ENCODE measurements at places on chromosomes 1 and 21.

DNA sequence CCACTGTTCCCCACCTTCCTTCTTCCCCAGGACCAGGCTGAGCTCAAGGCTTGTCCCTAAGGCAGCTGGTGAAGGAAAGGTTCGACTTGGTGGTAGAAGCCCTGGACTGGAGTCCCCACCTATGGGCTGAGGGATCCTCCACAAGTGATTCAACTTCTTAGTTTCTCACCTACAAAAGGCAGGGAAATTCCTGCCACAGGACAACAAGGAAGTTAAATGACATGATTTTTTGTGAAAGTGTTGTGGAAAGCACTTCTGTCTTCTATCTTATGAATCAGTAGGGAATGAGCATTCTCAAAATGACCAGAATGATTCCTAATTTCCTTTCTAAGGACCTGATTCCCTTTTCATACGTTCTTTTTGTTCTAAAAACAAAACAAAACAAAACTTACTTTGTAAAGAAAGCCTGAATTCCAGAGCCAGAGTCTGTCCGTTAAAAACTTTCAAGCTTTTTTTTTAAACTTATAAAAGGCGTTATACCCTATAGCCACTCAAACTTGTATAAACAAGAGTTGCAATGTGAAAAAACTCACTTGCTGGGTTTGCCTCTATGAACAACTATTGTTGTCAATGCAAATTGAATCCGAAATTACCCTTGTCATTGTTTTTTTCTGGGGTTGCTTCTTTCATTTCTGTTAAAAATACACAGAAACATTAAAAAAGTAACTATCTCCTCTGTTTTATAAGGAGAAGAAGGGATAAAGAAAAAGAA lies 12.2 kb downstream of the KCNJ15 start:
- no peak for DNase-seq

GRCh38 chr1:214708321-214708955 lies 105.4 kb downstream of the CENPF start:
- DNase-seq, result peak; percentile 16

DNA sequence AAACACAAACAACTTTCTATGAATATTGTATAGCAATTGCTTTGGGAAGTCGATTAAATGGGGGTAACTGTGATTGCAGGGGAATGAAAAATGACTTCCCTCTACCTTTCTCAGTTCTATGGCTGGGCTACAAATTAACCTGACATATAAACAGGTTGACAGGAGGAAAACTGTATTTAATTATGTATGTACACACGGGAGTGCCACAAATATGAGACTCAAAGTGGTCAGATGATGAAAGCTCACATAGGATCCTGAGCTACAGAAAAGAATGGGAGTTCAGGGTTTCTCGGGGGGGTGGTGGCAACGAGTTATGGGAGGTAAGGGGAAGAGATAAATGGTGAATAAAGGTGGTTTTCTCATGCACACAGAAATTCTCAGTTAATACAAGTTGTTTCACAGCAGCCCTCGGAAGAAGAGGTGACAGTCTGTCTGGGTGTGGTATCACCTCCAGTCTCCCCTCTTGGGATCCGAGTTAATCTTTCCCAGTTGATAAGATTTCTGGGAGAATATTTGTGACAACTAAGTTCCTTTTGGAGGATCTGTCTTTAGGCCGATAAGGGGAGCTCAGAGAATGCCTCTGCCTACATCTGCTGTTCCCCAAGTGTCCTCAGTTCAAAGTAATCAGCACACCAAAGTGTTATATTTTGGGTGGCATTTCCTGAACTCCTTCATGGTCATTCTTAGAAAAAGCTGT lies 26.3 kb downstream of the GADD45A start:
- DNase-seq, result no peak

DNA sequence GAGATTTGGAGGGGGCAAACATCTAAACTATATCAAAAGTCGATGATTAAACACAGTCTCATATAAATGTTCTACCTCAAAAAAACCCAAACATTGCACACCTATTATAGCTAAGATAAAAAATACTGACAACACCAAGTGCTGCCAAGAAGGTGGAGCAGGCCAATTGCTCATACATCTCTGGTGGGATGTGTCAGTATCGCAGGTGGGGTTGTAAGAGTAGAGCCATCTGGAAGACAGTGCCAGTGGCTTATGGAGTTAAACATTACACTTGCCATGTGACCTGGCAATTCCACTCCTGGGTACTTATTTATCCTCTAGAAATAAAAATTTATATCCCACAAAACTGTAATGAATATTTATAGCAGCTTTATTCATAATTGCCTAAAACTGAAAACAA lies 213.4 kb downstream of the DISC1 start:
- DNase-seq, result no peak

DNA sequence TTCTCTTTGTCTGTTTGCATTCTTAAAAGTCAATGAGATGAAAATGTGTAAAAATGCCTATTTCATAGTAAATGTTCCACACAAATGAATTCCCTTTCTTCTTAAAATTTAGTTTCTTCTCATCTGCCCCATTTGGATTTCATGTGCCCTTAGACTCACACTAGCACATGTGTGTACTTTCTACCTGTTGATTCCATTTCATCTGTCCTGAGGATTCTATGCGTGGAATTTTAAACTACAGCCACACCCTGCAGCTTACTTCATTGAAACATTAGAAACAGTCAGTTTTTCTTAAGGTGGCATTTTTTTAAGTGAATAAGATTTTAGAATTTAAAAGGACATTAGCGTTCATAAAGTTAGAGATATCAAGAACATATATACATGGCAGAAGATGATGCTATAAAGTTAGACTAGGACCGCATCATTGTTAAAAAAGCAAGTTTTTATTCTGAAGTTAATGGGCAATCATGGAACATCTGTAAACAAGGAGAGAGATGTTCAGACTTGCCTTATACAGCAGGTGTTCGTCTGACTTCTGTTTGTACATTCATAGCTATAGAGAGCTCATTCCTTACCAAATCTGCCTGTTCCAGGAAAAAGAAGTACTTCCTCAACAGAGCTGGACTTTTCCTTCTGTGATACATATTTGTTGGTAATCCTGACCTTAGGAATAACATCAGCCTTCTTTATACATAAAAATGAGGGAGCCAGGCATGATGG lies 3.9 kb upstream of the TUT4 start:
- no peak for DNase-seq

DNA sequence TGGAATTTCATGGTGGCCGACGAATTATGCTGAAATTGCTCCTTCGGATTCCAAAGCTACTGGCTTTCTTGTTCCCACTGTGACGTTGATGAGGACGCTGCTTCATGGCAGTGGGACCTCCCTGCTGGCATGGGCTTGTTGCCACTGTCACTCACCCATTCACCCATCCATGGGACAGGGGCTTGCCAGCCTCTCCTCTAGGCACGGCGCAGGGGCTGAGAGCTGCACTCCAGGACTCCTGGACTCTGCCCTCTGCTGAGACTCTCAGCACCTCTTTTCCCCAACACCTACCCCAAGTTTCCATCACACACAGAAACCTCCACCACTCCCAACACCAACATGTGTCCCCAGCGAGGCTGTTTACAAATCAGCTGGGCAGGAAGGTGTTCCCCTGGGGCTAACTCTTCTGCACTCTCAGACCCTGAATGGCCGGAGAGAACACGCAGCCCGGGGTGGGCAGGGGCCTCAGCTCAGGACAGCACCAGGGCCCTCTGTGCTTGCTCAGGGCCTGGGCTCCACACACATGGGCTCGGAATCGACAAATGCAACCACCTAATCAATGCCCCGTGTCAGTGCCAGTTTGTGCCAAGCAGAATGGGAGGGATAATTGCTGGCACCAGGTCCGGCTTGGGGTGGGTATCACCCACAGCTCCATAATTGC lies 3.1 kb downstream of the ITGB2 start:
- DNase-seq, result no peak

GRCh38 chr1:246308533-246309075 lies 198.5 kb downstream of the SMYD3 start:
- DNase-seq, result no peak

DNA sequence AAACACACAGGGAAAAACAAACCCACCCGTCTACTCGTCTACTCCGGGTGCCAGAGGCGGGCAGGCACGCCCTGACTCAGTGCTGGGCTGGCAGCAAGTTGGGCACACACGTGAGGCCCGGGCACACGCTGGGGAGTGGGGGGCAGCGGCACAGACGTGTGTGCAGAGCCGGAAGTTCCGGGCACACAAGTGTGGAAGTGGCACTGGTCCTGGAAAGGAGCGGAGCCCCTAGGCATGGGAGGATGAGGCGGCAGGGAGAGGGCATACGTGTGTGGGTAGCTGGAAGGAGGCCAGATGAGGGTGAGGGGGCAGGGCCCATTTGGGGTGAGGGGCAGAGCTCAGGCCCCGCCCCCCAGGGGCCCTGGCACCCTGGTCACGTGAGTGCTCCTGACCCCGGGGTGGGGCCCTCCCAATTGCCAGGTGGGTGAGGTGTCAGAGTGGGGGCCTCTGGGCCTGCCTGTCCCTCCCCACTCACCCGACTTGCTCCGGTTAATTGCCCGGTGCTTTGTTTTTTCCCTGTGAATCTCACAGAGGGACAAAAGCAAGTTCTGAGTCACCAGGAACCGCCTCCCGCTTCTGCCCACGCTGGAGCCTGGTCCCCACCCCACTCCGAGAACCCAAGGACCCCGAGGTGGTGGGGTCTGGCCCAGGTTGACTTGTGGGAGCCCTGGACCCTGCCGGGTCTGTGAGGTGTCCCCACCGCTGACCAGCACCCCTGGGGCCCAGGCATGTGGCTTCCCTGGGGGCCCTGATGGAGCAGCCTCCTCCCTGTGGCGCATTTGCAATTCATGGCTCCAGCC lies 104.8 kb upstream of the CASZ1 start:
- DNase-seq, result no peak

DNA sequence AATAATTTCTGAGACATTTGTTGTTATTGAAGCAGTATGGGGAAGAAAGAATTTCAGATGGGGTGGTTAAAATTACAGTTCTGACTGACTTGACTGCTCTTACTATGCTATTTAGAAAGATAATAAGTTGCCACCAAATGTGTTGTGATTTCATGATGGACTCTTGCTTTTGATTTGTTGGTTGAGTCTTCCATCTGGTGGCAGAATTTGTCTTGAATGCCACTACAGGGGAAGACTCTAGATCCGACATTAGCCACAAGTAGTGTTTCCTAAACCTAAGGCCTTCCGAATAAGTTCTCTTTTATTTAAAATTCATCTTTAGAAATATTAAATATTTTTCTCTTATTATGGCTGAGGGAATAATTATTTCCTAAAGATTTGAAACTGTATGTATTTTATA lies 190.9 kb upstream of the ADGRL4 start:
- peak; percentile 16 for DNase-seq

DNA sequence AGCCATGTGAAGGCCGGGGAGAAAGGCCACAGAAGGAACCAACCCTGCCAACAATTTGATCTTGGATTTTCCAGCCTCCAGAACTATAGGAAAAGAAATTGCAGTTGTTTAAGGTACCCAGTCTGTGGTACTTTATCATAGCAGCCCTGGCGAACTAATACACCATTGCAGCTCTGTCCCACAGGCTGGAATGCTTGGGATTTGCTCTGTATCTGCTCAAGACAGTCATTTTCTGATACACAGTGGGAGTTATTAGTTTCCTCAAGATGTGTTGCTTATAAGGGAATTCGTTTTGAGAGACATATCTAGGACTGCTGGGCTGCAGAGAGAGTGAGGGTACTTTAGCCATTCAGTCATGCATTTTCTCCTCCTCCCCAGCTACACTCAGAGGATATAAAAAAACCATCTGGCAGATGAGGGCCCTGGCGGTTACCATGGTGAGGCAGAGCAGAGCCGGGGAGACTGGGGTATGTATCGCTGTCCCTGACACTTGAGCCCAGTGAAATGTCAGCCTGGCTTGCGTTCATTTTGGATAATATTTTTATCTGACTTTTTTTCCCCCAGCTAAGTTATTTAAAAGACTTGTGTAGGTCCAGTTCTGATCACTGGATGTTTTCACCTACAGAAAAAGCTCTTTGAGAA lies 104.6 kb downstream of the DIRAS3 start:
- DNase-seq, result no peak

DNA sequence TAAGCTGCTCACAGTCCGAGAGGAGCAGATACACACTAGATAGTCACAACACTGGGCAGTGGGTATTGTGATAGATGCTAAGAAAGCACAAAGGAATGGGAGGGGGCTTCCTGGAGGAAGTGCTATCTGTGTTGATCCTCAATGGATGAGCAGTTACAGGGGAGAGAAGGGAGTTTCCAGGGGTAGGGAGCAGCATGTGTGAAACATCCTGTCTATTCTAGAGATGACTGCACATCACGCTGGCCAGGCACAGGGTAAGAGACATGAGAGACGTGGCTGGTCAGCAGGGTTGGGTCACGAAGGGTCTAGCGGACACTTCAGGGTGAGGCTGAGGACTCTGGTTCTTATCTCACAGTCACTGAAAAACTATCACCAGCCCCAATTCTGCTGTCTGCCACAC lies 235.2 kb downstream of the TRABD2B start:
- DNase-seq, result no peak

DNA sequence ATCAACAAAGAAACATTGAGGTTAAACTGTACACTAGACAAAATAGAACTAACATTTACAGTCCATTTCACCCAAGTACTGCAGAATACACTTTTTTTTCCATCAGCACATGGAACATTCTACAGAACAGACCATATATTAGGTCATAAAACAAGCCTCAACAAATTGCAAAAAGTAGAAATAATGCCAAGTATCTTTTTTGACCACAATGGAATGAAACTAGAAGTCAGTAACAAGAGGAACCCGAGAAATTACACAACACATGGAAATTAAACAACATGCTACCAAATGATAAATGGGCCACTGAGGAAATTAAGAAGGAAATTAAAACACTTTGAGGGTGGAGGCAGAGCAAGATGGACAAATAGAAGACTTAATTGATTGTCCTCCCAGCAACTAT lies 8.4 kb upstream of the C1orf185 start:
- DNase-seq, result peak; percentile 64

DNA sequence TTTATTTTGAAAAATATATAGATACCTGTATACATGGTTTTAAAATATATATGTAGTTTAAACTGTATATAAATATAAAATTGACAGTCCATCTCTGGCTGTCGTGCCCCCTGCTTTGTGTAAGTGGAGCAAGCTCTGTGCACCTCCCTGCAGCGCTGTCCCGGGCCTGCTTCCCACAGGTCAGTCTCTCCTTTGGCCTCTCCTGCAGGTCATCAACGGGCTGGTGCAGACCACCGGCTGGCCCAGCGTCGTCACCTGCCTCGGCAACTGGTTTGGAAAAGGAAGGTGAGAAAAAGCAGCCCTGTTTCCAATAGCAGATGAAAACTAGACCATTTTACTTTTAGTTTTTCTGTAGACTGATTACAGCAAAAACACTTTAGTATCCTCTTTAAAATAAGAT lies 28.5 kb downstream of the SLC37A1 start:
- DNase-seq, result no peak

DNA sequence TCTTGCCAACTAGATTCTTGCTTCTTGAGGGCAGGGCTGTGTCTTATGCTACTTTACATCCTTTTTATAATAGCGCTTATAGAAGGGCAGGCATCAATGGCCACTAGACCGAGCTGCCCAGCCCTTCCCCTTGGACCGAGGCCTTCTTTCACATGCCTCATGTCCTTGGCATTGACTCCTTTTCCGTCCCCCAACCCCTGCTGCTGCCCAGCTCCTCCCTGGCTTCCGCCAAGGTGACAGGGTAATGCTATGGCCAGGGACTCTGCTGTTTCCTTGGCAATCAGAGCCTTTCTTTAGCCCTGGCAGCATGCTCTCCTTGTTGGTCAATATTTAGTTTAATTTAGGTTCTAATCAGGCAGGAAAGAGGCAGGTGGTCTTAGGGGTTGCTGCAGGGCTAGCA lies 48.2 kb downstream of the DDX20 start:
- no peak for DNase-seq

Measured in amniotic epithelial cell (primary cell).